ENCODE measurements at places on chromosomes 5 and 9.

- no peaks in the 10 kb centered on the region for H3K4me1 ChIP-seq
- H3K36me3 ChIP-seq: no peaks in the 10 kb centered on the region
- H3K27me3 ChIP-seq: no peaks in the 10 kb centered on the region
Measured at GRCh38 chr9:8613346-8613825, 813.8 kb upstream of the DMAC1 start.

DNA sequence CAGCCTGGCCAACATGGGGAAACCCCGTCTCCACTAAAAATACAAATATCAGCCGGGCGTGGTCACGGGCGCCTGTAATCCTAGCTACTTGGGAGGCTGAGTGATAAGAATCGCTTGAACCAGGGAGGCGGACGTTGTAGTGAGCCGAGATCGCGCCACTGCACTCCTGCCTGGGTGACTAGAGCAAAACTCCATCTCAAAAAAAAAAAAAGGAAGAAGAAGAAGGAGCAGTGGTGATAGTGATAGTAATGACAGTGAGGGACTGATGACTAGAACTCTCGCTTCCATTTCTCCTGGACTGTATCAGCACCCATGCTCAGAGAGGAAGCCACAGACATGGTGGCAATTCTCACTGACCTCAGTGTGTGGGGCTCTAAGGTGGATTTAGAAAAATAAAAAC is 52.6 kb upstream of the CLINT1 start:
- no peak overlapping the region for H3K27ac ChIP-seq
- no peaks in the 10 kb centered on the region for H3K36me3 ChIP-seq
- DNase-seq: no peak
- no peak overlapping the region for H3K4me3 ChIP-seq
- H3K27me3 ChIP-seq: no peaks in the 10 kb centered on the region
- H3K4me1 ChIP-seq: peaks cover 5% of the 10 kb centered on the region

- no peaks in the 10 kb centered on the region for H3K27me3 ChIP-seq
- no peaks in the 10 kb centered on the region for H3K4me1 ChIP-seq
- no peak for DNase-seq
- no peaks in the 10 kb centered on the region for H3K36me3 ChIP-seq
- no peak overlapping the region for H3K4me3 ChIP-seq
Measured at GRCh38 chr5:117763271-117763670, 1188.6 kb upstream of the SEMA6A start.

GRCh38 chr9:126665644-126666035 is 51.9 kb downstream of the LMX1B start:
- H3K4me3 ChIP-seq: no peak overlapping the region
- DNase-seq: no peak
- no peaks in the 10 kb centered on the region for H3K27me3 ChIP-seq
- H3K4me1 ChIP-seq: peaks cover 4% of the 10 kb centered on the region
- H3K36me3 ChIP-seq: no peaks in the 10 kb centered on the region

DNA sequence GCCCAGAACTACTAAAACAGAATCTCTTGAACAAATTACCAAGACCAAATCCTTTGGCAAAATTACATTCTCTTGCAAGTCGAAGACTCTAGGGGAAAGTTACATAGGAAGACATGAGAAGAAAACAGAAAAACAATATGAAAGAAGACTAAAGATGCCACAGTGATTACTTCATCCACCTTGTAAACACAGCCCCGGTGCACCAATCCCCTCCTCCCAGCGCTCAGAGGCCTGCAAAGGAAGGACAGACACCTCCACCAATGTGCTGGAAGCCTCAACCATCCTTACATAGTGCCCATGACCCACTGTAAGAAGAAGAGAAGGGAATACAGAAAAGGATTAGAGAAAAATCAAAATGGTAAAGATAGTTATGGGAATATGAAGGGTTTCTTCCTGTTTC is 218.5 kb downstream of the SPOCK1 start:
- H3K4me1 ChIP-seq: no peaks in the 10 kb centered on the region
- no peak for DNase-seq
- no peaks in the 10 kb centered on the region for H3K36me3 ChIP-seq

DNA sequence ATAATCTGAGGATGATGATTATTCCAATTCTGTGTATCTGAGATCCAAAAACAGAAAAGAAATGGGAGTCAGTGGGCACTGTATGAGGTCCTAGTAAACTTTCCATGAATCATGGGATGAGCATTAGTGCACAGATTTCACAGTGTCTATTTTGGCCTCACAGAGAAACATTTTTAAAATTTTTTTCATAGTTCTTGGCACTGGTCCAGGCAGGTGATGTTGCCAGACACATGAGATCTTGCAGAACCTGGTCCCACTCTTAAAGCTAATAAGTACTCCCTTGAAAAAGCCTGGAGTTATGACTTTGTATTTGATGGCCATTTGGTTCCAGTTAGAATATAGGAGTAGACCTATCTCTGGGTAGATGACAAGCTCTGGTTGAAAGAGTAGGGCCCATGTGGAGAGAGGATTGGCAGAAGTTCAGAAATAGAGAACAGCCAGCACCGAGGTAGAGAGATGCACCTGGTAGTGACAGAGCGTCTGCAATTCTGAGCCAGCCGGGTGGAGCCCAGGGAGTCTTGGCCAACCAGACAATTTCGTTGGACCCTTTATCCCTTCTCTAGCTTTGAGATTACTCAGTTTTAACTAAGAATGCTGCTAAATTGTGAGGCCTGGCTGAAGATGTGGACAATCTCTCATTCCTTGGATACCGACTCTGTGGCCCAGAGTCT is 6.3 kb upstream of the TNFSF15 start:
- H3K4me3 ChIP-seq: no peak overlapping the region
- H3K36me3 ChIP-seq: peaks cover 3% of the 10 kb centered on the region
- H3K27me3 ChIP-seq: peaks cover 7% of the 10 kb centered on the region
- no peak for DNase-seq

DNA sequence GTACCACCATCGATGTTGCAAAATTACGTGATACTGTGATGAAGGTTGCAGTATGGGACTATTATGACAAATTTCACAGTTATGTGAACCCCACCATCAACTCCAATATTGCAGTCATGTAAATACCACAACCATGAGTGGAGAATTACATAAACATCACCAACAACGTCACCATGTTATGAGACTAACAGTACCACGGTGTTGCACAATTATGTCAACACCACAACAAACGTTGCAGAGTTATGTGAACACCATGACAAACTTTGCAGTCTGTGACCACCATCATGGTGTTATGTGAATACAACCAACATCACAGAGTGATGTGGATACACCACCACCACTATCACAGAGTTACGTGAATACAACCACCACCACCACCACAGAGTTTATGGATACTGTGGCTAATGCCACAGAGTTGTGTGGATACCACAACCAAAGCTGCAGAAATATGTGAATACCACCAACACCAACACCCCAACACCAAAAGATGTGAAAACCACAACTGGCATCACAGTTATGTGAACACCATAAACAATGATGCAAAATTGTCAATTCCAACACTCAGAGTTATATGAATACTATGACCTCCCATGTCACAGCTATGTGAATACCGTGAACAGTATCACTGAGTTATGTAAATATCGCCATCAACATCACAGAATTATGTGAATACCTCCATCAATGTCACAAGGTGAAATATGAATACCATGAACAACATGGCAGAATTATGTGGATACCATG is 62.4 kb downstream of the SHC3 start:
- no peak overlapping the region for H3K27ac ChIP-seq
- peaks cover 48% of the 10 kb centered on the region for H3K27me3 ChIP-seq
- H3K4me1 ChIP-seq: no peaks in the 10 kb centered on the region
- no peak for DNase-seq
- H3K36me3 ChIP-seq: peaks cover 1% of the 10 kb centered on the region

DNA sequence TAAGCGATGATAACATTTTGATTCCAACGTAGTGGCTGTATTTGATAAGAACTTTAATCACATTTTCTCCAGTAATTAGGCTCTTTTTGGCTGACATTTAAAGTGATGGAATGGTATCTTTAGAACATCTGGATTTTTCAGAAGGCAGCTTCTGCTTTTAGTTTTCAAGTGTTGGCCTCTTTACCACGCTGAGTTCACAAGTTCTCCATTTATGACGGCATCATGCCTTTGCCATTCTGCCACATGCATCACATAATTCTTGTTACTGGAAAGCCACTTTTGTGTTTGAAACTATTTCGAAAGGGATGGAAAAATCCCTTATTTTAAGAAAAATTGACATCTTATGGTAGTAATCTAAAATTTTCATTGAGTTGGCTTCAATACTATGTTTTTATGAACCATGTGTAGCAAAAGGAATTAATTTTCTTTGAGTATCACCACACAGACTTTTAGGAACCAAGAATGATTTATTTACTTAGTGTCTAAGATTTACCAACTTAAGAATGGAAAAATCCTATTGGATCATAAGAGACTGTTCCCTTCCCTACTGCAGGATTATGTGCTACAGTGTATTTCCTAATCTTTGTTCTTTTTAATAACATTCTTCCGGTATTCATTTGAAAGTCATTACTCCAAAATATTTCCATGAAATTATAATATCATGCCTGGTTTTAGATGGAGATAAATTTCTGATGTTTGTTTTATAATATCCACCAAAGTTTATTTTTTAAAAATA is 344.2 kb downstream of the ADGRV1 start:
- H3K4me3 ChIP-seq: no peak overlapping the region
- peaks cover 18% of the 10 kb centered on the region for H3K27me3 ChIP-seq
- H3K27ac ChIP-seq: no peak overlapping the region
- no peak for DNase-seq

GRCh38 chr5:20648981-20649380 is 661.0 kb upstream of the CDH18 start:
- H3K27ac ChIP-seq: no peak overlapping the region
- H3K4me3 ChIP-seq: no peak overlapping the region
- H3K36me3 ChIP-seq: no peaks in the 10 kb centered on the region
- no peaks in the 10 kb centered on the region for H3K4me1 ChIP-seq

GRCh38 chr9:7146582-7146981 is 388.8 kb downstream of the KDM4C start:
- no peaks in the 10 kb centered on the region for H3K27me3 ChIP-seq
- no peak for DNase-seq
- no peak overlapping the region for H3K27ac ChIP-seq
- H3K36me3 ChIP-seq: no peaks in the 10 kb centered on the region
- H3K4me3 ChIP-seq: no peak overlapping the region

DNA sequence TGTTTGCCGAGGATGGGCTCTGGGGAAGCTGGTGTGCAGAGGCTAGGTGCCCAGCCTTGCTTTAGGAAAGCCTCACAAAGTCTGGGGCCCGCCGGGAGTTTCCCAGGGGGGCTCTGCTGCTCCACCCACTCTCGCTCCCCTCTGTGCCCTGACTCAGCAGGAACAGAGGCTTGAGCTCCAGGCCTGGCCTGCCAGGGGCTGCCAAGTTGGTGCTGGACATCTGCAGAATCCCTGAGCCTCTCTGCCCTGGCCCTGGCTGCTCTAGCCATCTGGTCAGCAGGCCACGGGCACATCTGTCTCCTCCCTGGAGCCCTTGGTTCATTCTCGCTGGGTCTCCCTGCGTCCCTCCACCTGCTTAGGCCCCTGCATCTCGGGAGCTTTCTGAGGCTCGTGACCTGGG is 647 bp upstream of the ADAMTSL2 start:
- H3K36me3 ChIP-seq: no peaks in the 10 kb centered on the region
- H3K4me3 ChIP-seq: no peak overlapping the region
- no peak for DNase-seq
- no peak overlapping the region for H3K27ac ChIP-seq
- H3K4me1 ChIP-seq: peaks cover 11% of the 10 kb centered on the region

GRCh38 chr9:133346021-133346785 is 1.7 kb downstream of the MED22 start:
- peaks cover 54% of the 10 kb centered on the region for H3K4me1 ChIP-seq
- peak overlapping the region; percentile 100 for H3K4me3 ChIP-seq
- H3K27me3 ChIP-seq: no peaks in the 10 kb centered on the region
- no peak for DNase-seq
- H3K36me3 ChIP-seq: peaks cover 34% of the 10 kb centered on the region
- H3K27ac ChIP-seq: peak overlapping the region; percentile 74

DNA sequence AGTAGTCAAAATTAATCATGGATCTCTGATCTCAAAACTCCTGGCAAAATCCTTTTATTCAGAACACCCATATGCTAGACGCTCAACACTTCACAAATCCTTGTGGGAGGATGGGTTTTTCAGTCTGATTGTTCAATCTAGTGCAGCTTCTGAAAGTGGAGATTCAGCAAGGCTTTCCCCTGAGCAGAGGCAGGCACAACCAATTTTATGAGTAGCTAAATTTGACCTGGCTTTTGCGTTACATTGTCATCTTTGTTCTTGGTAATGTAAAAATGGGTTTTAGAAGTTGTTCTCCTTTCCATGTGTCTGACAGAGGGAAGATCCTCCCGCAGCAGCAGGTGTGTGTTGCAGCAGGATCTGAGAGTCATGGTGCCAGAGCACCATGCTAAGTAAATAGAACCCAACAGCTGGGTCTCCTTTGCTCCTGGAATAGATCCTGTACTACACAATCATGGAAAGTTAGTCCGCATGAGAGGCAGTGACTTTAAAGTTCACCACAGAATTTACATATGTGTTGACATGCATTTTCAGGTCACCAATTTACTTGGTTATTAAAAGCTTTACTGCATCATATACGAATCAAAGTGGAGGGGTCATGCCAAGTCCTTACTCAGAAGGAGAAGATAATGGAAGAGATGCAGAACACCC is 70.1 kb upstream of the MEF2C start:
- no peaks in the 10 kb centered on the region for H3K36me3 ChIP-seq
- DNase-seq: no peak
- H3K27me3 ChIP-seq: peaks cover 35% of the 10 kb centered on the region
- H3K27ac ChIP-seq: no peak overlapping the region

DNA sequence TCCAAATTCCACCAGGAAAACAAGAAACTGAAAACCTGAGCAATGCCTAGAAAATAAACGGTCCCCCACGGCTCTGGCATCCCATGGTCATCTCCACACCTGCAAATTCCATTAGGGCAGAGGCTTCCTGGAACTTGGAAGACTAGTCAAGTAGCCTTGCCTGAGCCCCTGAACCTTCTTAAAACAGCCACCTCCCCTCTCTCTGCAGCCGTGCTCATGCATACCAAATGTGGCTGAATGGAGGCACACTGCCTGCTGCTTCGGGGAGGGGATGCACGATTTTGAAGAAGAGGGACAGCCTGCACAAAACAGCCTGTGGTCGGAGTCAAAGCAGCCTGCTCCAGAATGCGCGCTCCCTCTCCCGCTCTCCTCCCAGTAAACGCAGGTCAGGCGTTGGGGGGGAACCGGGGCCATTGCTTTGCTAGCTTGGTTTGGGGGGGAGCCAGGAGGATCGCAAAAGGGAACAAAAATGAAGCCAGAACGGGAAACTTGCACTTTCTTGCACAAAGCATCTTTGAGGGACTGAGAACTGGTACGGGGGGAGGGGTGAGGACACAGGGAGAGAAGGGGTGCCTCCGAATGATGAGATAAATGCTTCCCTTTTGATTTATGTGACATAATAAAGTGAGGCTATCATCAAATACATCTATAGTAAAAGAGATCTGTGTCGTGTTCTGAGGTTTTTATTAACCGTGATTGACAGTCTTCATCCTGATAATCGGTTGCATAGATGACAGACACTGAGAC is at the start of gene TRPM3:
Gene TRPM3, minus strand, starts transcription at position 347 of the 747 bp plus-strand sequence. Its CDS starts 267 bp downstream, at position 80.
- H3K36me3 ChIP-seq: no peaks in the 10 kb centered on the region
- H3K4me3 ChIP-seq: no peak within 1 kb of the TSS
- H3K27ac ChIP-seq: no peak within 1 kb of the TSS
- H3K27me3 ChIP-seq: peaks cover 6% of the 10 kb centered on the region
- DNase-seq: no peak
